ENCODE measurements at places on chromosomes 16 and 17.

DNA sequence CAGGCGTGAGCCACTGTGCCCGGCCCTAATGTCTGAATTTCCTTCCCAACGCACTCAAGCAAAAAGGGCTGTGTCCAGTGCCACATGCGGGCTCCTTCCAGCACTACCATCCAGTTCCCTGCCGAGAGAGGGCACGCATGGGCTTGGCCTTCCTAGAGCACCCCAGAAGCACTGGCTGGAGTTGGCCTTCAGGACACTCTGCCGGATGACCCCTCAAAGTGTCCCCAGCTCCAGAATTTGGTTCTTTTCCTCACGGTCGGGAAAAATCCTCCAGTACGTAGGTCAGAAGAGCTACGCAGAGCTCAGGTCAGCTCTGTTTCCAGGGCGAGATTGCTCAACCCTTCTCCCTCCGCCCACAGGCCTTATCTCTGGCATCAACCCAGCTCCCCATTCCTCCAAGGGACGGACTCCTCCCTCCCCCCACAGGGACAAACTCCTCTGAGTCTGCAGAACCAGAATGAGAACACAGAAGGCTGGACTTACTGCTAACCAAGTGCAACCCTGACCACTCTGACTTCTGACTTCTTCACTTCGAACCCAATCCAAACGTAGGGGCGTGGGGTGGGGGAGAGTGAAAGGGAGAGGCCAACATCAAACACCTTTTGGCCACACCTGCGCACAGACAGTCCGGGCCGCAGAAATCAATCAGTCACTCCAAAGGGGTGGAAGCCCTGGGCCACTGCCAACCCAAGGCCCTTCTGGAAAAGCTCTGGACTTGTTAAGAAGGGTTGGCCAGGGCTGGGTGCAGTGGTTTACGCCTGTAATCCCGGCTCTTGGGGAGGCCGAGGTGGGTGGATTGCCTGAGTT is 3.6 kb downstream of the CDC42EP4 start:
- DNase-seq, result no peak

GRCh38 chr16:7524419-7524818 is 191.8 kb downstream of the RBFOX1 start:
- DNase-seq, result no peak

DNA sequence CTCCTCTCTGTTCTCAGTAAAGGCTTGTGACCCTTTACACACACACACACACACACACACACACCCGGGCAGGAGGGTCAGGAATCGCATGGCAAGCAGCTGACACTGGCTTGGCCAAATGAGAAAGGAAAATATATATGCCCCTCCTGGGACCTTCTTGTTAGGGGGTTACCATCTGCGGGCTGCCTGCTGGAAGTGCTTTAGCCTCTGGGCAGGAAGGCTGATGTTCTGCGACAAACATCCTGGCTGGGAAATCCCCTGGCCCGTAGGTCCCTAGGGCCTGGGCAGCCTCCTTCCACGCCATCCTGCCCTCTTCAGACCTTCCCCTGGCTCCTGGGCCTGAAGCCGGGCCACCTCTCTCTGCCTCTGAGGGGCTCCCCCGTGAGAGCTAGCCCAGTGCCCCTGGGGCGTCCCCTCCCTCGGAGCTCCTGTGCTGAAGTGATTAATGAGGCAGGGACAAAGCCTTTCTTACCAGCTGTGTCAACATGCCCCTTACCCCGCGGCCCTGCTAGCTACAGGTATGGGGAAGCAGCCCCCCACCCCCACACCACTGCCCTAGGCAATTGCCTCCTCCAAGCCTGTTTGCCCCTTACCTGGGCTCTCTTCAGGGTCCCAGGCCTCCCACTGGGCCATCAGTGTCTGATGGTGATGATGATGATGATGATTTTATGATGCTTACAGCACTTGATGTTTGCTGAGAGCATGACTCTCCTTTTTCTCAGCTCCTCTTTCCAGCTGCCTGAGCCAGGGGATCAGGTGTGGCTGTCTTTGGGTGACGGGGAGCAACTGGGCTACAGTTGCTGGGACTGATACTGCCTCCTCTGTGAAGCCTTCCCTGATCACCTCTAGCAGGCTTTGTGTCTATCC is 32.8 kb upstream of the ETV4 start:
- DNase-seq, result no peak

DNA sequence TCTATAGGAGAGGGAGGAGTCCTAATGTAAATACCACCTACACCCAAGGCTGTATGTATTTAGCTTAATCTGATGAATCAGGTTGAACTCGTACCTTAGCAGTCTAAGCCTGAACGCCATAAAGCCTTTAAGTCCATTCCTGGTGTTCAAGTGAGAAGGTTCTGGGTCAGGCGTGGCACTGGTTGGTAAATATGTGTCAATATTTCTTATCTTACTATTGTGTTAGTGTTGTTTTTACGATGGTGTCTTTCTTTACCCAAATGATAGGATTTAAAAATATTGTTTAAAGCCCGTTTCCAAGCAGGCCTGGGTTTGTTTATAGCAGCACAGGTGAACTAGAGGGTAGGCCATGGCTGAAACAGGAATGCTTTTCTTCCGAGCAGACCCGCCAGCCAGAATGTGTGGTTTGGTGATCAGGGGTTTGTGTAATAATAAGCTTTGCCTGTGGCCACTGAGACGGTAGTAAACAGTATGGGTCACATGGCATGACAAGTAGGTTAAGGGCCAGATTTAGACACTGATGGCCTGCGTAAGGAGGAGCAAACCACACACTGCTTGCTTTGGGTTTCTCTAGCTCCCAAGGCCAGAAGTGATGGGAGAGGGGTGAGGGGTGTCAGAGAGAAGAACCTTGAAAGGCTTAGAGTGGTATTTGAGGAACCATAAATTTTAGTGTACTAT is 3.3 kb downstream of the TMEM94 start:
- no peak for DNase-seq

GRCh38 chr16:57611181-57611580 is 17.2 kb upstream of the ADGRG1 start:
- DNase-seq, result no peak

- no peak for DNase-seq
Observed at GRCh38 chr17:57463103-57463885, 207.0 kb downstream of the MSI2 start.

DNA sequence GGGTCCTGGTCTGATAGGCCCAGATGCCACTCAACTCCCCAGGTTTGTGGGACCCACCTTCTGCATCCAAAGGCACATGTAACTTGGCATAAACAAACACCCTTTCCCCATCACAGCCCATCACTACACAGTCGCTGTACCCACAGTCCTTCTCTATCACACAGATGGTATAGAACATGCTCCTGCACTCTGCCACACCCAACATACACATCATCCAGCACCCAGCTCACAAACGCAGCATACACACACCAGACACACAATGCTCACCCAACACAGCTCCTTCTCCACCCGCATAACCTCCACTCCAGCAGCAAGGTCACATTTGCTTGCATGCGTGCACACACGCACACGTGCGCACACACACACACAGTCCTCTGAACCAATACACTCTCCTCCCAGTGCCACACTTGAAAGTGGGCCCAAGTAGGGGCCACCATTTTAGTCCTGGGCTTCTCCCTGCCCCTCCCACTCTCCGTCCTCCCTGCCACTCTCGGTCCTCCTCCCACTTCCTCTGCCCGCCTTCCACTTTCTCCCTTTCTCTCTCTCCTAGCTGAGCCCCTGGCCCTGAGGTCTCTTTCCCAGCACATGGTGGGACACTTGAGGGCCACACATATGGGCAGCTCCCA is 8.5 kb upstream of the TMEM92 start:
- no peak for DNase-seq

GRCh38 chr16:66523861-66524354 is 26.0 kb downstream of the TK2 start:
- DNase-seq, result no peak

DNA sequence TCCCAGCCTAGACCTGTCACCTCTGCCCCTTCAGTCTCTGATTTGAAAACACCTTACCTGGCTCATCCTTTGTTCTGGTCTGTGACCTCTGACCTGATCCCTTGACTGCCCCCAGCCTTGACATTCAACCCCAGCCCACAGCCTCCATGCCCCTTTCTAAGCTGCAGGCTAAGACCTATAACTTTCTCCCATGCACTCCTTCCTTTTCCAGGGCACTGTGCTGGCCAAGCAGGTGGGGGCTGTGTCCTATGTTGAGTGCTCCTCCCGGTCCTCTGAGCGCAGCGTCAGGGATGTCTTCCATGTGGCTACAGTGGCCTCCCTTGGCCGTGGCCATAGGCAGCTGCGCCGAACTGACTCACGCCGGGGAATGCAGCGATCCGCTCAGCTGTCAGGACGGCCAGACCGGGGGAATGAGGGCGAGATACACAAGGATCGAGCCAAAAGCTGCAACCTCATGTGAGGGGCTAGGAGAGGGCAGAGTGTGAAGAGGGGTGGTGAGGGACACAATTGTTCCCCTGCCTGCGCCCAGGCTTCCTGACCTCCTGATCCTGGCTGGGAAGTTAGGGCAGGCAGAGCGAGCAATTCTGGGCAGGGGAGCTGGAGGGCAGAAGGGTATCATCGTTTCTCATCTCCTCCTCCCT is 3.3 kb downstream of the RND2 start:
- no peak for DNase-seq

DNA sequence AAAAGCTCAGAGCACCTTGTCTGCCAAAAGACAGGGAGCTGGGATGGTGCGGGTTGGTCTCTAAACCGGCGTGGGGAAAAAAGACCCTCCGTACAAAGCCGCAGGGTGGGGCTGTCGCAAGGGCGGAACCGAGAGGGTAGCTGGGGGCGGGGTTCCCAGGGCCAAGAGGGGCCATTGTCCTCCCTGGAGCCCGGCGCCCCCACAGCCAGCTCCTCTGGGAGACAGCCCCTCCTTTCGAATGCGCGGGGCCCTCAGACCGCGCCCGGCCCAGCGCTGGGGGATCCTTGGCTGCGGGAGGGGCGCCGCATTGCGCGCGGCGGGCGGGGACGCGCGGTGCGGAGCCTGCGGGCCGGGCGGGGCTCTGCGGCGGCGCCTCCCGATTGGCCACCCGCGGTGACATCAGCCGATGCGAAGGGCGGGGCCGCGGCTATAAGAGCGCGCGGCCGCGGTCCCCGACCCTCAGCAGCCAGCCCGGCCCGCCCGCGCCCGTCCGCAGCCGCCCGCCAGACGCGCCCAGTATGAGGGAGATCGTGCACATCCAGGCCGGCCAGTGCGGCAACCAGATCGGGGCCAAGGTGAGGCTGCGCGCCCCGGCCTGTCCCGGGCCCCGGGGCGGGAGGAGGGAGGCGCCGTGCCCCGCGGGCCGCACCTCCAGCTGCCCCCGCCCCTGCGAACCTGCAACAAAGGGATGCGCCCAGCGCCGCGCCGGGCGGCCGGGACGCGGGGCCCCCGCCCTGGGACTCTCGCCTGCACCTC is at the start of gene TUBB3:
Gene TUBB3, plus strand, starts transcription at position 459 of the 756 bp plus-strand sequence. Its CDS starts 60 bp downstream, at position 519.
- DNase-seq, result no peak

GRCh38 chr16:74113545-74113944 is 183.1 kb upstream of the PSMD7 start:
- DNase-seq, result no peak

DNA sequence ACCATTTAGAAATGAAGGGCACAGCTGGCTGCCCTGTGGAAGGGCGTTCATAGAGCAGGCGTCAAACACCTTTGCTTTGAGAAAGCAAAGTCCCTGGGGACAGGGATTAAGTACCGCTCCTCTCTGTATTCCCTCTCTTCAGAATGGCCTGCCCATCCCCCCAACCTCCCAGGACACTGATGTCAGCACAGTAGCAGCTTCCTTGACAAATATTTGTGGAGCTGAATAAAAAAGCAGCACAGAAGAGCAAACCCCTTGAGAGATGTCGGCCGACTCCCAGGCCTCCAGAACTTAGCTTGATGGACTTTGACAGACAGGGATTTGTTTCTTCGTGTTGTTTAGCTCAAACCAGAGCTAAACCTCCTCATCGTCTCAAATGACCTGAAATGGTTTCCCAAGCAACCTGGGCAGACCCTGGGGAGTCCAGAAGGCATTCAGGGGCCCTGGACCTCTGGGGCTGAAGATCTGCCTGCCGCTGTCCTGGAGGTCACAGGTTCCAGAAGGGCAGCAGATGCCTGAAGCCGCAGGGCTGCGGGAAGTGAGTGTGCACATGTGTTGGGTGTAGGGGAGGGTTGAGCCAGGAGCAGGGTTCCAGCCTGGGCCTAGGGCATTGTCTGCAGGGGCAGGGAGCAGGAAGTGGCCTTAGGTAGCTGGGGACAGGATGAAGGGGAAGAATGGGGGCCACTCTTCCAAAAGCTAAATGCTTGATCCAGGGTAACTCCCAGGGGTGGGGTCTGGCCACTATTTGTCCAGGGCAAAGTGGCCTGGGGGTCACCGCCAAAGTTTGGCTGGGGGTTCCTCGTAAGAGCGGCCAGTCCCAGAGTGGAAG is 42.3 kb upstream of the NKD1 start:
- no peak for DNase-seq

DNA sequence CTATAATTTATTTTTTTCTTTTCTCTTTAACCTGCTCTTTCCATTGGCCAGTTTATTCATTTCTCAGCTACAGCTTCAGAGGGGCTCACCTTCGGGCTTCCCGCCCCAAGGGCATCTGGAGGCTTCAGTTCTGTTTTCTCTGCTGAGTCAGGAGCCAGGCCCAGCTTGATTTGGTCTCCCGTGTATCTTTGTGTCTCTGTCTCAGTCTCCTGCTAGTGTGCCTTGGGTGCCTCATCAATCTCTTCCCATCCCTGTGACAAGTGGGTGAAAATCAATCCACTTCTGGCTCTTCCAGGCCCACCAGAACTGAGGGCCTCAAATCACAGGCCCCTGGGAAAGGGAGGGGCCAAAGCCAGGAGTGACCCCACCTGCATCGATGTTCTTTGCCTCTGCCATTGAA is 72.1 kb downstream of the CCDC182 start:
- no peak for DNase-seq

GRCh38 chr17:67779098-67779672 is 46.1 kb upstream of the BPTF start:
- no peak for DNase-seq

DNA sequence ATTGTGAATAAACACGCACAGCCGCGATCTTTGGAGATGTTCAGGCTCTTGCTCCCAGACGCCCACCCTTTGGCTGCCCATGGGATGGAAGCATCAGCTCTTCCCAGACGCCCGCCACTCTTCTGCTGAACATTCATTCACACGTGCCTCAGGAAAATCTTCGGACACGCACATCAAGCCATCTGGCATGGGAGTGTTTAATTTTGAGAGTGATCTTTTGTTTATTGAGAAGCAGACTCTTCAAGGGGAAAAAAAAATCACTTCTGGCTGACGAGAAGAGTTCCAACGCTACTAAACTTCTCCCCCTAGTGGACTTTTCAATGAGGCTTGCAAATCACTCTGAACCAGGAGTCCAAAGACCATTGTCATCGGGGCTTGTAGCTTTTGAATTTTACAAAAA is 62.0 kb upstream of the NUDT7 start:
- no peak for DNase-seq

DNA sequence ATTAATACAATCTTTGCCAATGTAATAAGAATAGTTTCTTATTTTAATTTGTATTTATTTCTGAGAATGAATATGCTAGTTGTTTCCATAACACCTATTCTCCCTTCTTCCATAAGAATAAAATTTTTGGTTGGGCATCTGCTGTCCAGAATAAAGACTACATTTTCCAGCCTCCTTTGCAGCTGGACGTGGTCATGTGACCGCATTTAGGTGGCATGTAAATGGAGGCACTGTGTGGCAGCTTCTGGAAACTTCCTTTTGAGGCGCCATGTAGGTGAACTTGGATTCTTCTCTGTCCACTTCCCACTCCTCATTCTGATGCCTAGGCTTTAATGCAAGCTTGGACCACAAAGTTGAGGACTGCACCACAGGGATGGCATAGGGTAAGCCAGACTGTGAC is 215.4 kb upstream of the AXIN2 start:
- no peak for DNase-seq

- peak; percentile 41 for DNase-seq
Observed at GRCh38 chr17:28950017-28950751, 1.1 kb downstream of the PHF12 start.
